ENCODE measurements at places on chromosomes 13 and 19.

- DNase-seq = peak; percentile 80
Observed at GRCh38 chr19:18733196-18733647, 49.7 kb downstream of the CRTC1 start.

DNA sequence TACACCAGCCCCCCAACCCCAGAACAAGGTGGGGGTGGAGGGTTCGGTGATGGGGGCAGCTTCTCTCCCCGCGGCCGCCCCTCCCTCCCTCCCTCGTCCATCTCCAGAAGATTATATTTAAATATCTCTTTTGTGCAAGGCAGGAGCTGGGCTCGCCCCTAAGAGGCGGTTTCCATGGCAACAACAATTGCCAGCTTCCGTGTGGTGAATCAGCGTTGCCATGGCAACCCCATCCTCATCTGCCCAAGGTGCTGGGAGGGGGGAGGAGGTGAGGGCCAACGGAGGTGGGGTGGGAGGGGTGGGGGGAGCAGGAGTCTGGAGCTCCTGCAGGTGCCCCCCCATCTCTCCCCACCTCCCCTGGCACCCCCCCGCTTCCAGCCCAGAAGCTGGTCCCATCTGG lies 46.4 kb downstream of the CELF5 start:
- peak; percentile 41 for DNase-seq

DNA sequence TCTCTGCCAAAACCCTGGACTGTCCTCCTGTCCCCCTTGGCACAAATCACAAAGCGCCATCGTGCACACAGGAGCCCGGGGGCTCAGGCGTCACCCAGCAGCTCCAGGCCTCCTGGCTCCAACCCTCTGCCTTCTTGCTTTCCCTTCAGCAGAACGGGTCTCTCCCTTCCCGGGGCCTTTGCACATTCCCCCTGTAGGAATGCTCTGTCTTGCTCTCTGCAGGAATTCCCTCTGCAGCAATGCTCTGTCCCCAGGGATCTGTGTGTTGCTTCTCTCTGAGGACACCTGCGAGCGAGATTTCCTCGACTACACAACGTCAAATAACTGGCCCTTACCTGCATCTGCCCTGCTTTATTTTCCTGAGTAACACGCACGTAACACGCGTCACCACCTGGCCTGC lies 13.3 kb upstream of the RASA3 start:
- peak; percentile 53 for DNase-seq

DNA sequence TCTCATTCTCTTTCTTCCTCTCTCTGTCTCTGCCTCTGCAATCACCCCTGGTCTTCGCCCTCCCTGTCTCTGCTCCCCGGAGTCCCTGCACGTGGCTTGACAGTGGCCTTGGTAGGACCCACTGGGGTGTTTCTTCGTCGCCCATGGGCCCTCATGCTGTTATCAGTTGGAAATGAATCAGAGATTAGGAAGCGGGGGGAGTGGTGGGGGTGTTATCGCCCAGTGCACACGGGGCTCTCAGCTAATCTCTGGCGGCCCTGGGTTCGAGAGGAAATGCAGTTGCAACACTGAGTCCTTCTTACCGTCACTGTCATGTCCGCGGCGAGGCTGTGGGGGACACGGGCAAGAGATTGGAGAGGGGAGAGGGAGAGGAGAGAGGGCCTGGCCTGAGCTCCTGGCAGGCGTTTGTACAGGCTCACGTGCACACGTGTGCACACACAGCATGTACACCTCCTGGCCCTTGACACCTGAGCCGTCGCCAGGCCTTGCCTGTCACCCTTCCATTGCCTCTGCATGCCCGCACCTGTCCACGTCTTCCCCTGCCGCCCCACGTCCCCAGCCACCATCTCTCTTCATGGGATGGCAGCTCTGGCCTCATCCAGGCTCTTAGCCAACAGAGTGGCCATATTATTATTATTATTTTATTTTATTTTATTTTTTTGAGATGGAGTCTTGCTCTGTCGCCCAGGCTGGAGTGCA lies 37.8 kb upstream of the SLC7A10 start:
- no peak for DNase-seq

DNA sequence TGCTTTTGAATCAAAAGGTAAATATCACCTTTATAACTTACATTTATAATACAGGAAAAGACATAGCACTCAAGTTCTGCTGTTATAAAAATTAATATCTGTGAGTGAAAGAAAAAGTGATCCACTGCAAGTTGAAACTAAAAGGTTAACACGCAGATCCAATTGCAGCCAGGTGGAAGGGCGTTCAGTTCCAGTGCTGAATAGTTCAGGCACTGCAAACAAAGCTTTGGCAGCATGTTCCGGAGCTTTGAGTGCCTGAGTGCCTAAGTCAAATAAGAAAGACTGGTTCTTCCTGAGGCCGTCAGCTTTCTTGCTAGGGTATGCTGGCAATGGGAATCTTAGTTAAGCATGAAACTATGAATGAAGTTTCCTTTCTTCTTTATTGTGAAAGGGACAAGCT lies 200.3 kb downstream of the LMO7 start:
- DNase-seq = no peak

GRCh38 chr19:18202778-18203407 lies 949 bp downstream of the RAB3A start:
- peak; percentile 70 for DNase-seq

DNA sequence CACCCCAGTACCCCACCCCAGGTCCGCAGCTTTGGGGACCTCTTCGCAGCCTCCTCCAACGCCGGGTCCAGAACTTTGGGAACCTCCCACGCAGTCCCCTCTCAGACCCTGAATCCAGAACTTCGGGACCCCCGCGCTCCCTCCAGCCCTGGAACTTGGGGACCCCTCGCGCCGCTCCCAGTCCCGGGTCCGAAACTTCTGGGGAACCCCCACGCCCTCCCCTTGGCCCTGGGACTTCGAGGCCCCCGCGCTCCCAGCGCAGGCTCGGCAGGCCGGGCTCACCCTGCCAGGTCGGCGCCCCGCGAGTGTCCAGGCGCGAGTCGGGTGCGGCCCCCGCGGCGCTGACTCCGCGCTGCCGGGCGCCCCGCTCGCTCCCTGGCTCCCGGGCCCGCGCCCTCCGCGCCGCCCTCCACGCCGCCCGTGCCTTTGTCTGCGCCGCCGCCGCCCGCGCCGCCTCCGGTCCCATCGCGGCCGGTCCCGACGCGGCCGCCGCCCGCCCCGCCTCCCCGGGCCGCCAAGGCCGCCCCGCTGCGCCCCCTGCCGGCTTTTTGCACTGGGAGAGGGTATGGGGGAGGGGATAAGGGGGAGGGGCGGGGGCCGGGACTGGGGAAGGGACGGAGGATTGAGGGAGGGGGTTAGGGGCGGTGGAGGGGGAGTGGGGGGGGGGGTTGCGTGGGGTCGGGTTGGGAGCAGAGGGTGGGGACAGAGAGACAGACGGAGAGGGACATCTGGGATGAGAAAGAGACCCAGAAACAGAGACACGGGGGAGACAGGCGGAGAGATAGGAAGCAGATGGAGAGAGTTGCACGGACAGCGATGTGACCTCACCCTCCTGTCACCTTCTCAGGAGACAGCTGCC lies at the start of gene HOMER3:
Gene HOMER3 (minus strand): TSS at position 449 of the 859 bp plus-strand sequence. CDS start 2,235 bp downstream, outside the sequence.
- peak; percentile 92 for DNase-seq

DNA sequence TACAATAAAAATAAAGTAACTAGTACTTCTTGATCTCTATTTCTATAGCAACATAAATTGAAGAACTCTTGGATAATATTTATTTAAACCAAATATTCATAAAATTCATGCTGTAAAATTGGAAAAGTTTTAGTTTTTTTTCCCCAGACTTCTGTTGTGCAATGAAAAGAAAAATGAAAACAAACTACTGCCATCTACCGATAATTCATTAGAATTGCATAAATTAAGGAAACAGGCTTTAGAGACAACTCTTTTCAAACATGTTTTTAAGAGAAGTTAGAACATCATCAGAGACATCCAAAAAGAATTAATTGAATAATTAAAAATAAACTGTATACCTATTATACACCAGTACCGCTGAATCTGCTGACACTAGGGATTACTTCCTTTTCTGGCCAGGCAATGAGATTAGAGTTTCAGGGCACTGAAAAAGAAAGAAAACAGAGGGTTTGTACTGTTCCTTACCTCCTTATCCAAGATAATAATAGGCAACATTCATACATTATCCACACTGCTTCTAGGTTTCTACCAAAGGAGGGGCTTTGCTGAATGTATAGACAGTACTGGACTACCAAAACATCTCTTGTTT lies 4.9 kb downstream of the CCDC122 start:
- DNase-seq = peak; percentile 46

DNA sequence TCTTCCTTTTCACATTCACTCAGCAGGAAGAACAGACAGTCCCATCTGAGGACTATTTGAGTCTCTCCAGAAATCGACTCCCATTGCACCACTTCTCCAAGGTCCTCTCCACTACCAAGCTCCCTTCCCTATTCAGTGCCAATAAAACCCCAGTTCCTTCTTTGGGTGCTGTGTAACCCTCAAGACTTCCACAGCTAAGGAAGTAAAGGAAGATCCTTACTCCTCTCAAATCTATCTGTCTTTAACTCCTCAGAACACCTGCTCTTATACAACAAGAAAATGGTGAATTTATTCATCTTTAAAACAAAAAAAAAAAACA lies 29.2 kb upstream of the TM9SF2 start:
- no peak for DNase-seq

- no peak for DNase-seq
Observed at GRCh38 chr19:5789886-5790558, 941 bp downstream of the DUS3L start.

DNA sequence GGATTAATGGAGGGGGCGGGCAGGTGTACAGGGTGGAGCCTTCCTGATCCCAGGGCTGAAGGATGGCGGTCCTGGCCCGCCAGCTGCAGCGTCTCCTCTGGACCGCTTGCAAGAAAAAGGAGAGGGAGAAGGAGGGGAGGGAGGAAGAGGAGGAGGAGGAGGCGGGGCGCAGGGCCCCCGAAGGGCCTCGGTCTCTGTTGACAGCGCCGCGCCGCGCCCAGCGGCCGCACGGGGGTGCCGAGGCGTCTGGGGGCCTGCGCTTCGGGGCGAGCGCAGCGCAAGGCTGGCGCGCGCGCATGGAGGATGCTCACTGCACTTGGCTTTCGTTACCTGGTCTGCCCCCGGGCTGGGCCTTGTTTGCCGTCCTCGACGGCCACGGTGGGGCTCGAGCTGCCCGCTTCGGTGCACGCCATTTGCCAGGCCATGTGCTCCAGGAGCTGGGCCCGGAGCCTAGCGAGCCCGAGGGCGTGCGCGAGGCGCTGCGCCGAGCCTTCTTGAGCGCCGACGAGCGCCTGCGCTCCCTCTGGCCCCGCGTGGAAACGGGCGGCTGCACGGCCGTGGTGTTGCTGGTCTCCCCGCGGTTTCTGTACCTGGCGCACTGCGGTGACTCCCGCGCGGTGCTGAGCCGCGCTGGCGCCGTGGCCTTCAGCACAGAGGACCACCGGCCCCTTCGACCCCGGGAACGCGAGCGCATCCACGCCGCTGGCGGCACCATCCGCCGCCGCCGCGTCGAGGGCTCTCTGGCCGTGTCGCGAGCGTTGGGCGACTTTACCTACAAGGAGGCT lies at the start of gene PPM1N:
Gene PPM1N (plus strand): TSS at position 33 of the 785 bp plus-strand sequence. CDS start 30 bp downstream, at position 63.
- peak; percentile 96 for DNase-seq

GRCh38 chr19:44512326-44513298 lies 12.3 kb upstream of the ZNF180 start:
- peak; percentile 56 for DNase-seq

DNA sequence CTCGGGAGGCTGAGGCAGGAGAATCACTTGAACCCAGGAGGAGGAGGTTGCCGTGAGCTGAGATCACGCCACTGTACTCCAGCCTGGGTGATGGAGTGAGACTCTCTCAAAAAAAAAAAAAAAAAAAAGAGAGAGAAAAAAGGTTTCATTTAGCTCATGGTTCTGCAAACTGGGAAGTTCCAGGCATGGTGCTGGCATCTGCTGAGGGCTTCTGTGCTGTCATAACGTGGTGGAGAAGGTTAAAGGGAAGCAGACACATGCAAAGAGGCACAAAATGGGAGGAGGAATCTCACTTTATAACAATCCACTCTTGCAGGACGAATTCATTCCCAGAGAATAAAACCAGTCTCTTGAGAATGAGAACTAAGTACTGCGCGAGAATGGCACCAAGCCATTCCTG lies 34.9 kb upstream of the SIAH3 start:
- DNase-seq = no peak

GRCh38 chr13:83065108-83065507 lies 817.2 kb downstream of the SLITRK1 start:
- DNase-seq = no peak

- no peak for DNase-seq
Observed at GRCh38 chr13:40375489-40376171, 290.8 kb downstream of the FOXO1 start.

GRCh38 chr19:5038631-5039271 lies 69.8 kb downstream of the KDM4B start:
- peak; percentile 48 for DNase-seq

- DNase-seq = no peak
Observed at GRCh38 chr19:41527089-41527488, 48.9 kb upstream of the CEACAM21 start.

DNA sequence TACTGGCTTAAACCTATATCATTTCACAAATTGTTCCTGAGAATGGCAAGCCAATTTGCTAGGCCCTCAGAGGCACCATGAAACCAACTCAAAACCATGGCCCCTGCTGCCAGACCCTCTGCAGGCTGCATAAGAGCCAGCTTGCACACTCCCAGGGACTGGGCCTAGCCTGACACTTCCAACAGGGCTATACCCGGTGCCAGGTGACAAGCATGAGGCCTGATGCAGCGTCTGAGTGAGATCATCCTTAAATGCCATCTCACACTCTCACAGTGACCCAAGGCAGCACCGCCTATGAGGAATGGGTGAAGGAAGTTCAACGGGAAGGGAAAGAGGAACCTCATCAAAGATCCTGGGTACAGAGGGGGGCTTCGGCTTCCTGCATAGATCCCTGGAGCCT lies 65.6 kb downstream of the C13orf42 start:
- no peak for DNase-seq

DNA sequence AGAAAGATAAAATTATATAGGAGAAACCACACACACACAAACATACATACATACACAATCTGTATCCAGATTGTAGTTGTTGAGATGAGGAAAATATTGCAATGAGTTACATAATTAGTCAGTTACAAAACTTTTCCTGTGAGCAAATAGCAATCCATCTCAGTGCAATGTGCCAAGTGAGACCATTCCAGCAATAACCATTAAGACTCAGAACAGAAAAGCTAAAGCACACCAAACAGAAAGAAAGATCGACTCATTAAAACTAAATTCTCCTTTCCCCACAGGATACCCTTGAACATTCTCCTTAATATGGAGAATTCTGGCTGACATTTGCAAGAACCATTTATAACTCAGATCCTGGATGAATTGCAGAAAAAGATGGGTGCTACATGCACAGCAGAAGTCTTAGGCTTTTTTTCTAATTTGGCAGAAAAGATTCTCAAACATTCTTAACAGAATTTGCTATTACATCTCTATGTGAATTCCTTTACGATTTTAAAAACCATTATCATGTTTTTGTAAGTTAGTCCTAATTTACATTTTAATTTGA lies 1341.2 kb upstream of the SPRY2 start:
- DNase-seq = no peak

- DNase-seq = no peak
Observed at GRCh38 chr19:16274447-16274846, 50.2 kb upstream of the KLF2 start.

DNA sequence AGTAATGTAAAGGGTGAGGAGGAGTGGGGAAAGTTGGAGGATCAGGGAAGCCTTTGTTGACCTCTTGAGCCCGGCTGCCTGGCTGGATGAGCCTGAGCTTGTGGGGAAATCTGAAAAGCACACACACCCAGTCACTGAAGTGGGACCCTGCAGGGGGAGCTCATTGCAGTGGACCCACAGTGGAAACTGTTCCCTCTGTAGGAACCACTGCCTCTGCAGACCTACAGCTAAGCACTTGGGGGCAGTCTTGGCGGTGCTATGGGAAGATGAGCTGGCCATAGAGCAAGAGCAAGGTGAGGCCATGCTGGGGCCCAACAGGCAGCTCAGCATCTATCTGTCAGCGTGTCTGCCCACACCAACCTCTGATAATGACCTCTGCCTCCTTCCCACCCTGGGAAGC lies 294.8 kb downstream of the TSHZ3 start:
- DNase-seq = peak; percentile 79

- DNase-seq = no peak
Observed at GRCh38 chr13:88586263-88586662, 915.1 kb downstream of the SLITRK5 start.
